ENCODE measurements at places on chromosomes 3 and 15.

DNA sequence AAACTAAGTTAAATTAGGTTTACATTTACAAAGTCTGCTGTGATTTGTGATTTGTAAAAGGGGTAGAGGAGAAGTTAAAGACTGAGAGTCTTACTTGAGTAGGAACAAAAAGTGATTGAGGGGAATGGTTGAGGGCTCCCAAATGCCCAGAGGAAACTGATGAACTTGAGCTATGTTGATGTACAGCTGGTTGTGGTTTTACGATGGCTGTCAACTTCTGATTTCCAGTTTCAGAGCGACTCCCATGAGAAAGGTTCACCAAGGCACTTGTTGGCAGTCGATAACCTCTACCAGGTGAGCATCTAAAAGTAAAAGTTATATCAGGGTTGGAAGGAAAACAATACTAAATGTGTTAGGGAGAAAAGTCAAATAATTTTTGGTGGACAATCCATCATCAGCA, 91.0 kb downstream of the XRN1 start:
- no peak for DNase-seq

DNA sequence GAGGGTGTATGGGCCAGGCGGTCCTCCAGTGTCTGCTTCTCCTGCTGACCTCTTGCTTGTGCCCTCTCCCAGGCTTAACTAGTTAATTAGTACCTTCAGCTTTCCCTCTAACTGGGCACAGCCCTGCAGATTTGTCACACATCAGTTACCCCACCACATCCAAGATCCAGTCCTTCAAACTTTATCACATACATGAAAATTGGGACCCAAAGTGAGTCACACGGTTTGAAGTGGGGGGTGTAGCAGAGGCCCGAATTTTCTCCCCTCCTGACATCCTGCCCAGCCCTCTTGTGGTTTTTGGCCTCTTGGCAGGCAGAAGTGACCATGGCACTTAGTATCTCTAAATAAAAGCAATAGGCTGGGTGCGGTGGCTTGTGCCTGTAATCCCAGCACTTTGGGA, 3.9 kb downstream of the MAPKAPK3 start:
- no peak for DNase-seq

DNA sequence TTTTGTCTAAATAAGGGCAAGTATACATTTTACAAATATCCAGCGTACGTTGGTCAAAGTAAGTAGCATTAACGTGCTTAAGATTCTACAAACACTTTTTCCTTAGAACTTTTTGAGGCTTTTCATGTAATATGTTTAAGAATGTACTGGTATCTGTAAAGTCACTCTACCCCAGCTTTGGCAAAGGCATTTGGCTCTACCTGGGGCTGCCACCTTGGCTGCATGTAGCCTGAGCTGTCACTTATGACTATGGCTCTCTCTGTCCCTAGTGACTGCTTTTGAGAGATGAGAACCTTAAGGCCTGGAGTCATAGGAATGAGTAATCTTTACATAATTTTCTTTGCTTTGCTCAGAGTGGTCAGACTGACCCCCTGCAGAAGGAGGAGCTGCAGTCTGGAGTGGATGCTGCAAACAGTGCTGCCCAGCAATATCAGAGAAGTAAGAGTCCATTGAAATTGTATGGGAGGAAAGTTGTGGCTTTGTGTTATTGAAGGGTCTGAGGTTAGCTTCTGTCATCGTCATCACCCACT, 61.2 kb downstream of the IQGAP1 start:
- DNase-seq = no peak

DNA sequence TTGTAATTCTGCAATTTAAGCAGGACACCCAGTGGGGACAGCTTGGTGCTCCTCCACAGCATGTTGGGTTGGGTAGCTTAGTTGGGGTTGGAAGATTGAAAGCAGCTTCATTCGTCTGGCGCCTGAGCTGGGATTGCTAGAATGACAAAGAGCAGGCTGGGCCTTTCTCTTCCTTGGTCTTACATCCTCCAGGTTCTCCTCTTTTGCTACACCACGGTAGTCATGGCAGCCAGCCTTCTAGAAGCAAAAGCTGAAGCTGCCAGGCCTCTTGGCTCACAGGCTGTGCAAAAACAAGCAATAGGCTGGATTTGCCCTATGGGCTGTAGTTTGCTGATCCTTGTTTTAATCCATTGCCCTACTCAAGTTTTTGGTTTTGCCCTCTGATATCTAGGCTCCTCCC, 3.2 kb upstream of the ANXA2 start:
- DNase-seq = no peak

DNA sequence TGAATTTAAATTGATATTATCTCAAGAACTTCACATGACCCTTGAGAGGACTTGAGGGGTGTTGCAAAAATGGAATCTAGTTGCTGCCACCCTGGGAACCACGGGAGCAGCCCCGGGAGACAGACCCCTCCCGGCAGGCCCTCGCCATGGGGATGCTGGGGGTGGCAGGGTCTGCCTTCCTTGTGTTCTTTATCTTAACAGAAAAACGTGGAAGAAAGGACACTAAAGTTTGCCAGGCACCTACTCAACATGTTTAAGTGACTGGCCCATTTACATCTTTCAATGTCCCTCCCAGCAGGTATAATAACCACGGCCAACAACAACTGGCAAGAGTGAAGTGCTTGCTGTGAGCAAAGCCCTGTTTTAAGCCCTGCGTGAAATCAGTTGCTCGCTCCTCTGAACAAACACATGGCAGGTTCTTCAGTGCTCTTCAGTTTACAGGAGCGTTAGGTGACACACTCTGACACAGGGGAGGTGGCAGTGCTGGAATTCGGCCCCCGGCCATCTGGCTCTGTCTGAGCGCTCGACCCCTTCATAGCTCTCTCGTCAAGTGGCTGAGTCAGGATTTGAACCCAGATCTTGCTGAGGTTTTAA, 112.5 kb downstream of the ASB7 start:
- no peak for DNase-seq

- DNase-seq = no peak
Measured at GRCh38 chr3:9935966-9936510, 2.4 kb downstream of the CRELD1 start.

DNA sequence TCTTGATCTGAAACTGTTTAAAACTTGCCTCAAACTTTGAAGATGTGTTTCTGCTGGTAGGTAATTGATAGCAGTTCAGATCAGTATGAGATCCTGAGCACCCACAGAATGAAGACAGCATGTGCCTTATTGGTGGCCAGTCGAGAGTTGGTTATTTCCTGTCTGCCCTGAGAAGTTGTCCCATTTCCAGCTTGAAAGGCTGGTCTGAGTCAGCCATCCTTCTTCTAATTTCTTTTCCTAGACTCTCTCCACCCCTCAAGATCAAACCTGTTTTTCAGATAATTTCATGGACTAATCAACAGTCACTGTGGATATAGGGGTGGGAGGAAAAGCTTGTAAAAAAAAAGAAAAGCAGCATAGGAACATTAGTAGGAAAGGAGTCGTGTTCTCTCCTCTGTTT, 464.4 kb downstream of the FOXP1 start:
- peak; percentile 32 for DNase-seq

- peak; percentile 6 for DNase-seq
Measured at GRCh38 chr15:45790325-45790943, 155.6 kb downstream of the SQOR start.

GRCh38 chr15:43769584-43770228, 7.1 kb downstream of the ELL3 start:
- DNase-seq = peak; percentile 18

- no peak for DNase-seq
Measured at GRCh38 chr15:68510558-68510957, 68.2 kb upstream of the CORO2B start.

- DNase-seq = no peak
Measured at GRCh38 chr15:31463521-31464102, 137.0 kb downstream of the KLF13 start.

- DNase-seq = no peak
Measured at GRCh38 chr3:195889870-195890295, 18.5 kb downstream of the TNK2 start.

DNA sequence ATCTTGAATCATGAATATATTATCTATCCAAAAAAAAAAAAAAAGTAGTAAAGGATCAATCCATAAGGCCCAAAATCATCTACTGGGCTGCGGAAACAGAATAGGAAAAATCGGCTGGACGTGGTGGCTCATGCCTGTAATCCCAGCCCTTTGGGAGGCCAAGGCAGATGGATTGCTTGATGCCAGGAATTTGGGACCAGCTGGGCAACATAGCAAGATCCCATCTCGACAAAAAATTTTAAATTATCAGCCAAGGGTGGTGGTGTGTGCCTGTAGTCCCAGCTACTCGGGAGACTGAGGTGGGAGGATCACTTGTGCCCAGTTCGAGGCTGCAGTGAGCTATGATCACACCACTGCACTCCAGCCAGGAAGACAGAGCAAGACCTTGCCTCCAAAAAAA, 6.1 kb upstream of the DVL3 start:
- DNase-seq = no peak

GRCh38 chr3:184730924-184731323, 19.1 kb upstream of the MAGEF1 start:
- no peak for DNase-seq

- DNase-seq = no peak
Measured at GRCh38 chr3:122563717-122564025, 429 bp downstream of the PARP9 start.

DNA sequence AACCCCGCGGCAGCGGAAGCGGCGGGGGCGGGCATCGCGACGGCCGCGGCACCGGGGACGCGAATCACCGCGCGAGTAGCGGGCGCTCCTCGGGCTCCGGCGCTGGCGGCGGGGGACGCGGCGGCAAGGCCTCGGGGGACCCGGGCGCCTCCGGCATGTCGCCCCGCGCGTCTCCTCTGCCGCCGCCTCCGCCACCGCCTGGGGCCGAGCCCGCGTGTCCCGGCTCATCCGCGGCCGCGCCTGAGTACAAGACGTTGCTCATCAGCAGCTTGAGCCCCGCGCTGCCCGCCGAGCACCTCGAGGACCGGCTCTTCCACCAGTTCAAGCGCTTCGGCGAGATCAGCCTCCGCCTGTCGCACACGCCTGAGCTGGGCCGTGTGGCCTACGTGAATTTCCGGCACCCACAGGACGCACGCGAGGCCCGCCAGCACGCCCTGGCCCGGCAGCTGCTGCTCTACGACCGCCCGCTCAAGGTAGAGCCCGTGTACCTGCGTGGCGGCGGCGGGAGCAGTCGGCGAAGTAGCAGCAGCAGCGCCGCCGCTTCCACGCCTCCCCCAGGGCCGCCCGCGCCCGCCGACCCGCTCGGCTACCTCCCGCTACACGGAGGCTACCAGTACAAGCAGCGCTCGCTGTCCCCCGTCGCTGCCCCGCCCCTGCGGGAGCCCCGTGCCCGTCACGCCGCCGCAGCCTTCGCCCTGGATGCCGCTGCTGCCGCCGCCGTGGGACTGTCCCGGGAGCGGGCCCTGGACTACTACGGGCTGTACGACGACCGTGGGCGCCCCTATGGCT, 675 bp downstream of the RBM15B start:
- peak; percentile 37 for DNase-seq

GRCh38 chr3:125165189-125165947, 47.2 kb downstream of the SLC12A8 start:
- no peak for DNase-seq

- DNase-seq = no peak
Measured at GRCh38 chr3:138464491-138464860, 30.1 kb downstream of the ESYT3 start.

GRCh38 chr3:155972885-155973584, 102.6 kb downstream of the GMPS start:
- no peak for DNase-seq

GRCh38 chr3:44104668-44105321, 136.9 kb upstream of the TOPAZ1 start:
- DNase-seq = peak; percentile 95

GRCh38 chr3:168574455-168575158, 478.9 kb upstream of the GOLIM4 start:
- no peak for DNase-seq

GRCh38 chr3:8519774-8520448, 18.3 kb downstream of the LMCD1 start:
- DNase-seq = no peak

- no peak for DNase-seq
Measured at GRCh38 chr3:176931991-176932390, 265.3 kb downstream of the TBL1XR1 start.

- DNase-seq = no peak
Measured at GRCh38 chr3:51869304-51869703, 6.1 kb downstream of the IQCF5 start.

DNA sequence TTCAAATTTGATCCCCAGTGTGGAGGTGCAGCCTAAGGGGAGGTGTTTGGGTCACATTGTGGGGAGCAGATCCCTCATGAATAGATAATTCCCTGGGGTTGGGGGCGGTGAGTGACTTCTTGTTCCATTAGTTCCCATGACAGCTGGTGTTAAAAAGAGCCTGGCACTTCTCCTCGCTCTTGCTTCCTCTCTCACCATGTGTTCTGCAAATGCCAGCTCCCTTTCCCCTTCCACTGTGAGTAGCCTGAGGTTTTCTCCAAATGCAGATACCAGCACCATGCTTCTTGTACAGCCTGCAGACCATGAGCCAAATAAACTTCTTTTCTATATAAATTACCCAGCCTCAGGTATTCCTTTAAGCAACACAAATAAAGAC, 23.1 kb downstream of the RIOX2 start:
- DNase-seq = no peak

GRCh38 chr3:69419276-69419675, 33.4 kb upstream of the FRMD4B start:
- no peak for DNase-seq

GRCh38 chr3:185416513-185416912, 53.6 kb downstream of the MAP3K13 start:
- no peak for DNase-seq

- no peak for DNase-seq
Measured at GRCh38 chr15:63198371-63199250, 9.2 kb downstream of the RAB8B start.

- DNase-seq = peak; percentile 95
Measured at GRCh38 chr15:85407421-85408269, 27.2 kb downstream of the AKAP13 start.

DNA sequence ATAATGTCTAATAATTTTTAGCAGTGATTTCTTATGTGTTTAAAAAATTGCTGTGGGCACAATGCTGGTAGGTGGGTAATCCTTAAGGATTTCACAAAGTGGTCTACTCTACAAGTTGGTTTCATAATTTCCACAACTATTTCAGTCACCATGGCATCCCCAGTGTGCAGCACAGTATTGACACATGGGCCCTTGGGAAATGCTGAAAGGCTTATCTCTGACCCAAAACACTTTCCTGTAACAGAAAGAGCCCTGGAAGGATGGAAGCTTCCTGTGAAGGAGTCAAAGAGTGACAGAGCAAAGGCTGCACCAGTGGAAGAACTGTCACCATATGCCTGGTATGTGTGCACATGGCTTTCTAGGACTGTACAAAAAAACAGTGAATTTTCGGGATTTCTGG, 153.7 kb downstream of the ANO10 start:
- DNase-seq = no peak

Measured in mammary epithelial cell (primary cell).